Hematopoietic multipotent progenitor cell treated with erythropoietin and hydrocortisone succinate and interleukin-3 and kit ligand, for 4 days (in vitro differentiated cells): ENCODE measurements at places on chromosomes 7 and 10.

GRCh38 chr7:31408140-31408729, 67.7 kb upstream of the NEUROD6 start:
- peak; percentile 23 for DNase-seq

DNA sequence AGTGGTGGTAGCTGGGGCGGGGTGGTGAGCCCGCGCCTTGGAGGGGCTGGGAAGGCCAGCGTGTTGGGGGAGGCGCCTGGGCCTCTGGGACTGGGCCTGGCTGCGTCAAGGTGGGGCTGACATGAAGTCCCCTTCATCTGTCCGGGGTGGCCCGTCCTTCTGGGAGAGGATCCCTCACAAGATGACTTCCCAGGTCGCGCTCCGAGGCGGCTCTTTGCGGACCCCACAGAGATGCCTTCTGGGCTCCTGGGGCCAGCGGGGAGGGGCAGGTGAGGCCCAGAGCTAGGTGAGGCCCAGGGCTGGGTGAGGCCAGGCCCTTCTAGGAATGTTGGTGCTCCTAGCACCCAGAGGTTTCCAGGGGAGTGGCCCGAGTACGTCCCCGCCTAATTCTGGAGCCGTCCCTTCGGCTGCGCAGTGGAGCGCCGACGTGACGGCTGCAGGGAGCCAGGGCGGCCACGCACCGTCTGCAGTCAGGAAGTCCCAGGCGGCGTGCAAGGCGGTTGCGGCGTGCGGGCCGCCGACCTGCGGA, 58.2 kb upstream of the NUPR2 start:
- no peak for DNase-seq

DNA sequence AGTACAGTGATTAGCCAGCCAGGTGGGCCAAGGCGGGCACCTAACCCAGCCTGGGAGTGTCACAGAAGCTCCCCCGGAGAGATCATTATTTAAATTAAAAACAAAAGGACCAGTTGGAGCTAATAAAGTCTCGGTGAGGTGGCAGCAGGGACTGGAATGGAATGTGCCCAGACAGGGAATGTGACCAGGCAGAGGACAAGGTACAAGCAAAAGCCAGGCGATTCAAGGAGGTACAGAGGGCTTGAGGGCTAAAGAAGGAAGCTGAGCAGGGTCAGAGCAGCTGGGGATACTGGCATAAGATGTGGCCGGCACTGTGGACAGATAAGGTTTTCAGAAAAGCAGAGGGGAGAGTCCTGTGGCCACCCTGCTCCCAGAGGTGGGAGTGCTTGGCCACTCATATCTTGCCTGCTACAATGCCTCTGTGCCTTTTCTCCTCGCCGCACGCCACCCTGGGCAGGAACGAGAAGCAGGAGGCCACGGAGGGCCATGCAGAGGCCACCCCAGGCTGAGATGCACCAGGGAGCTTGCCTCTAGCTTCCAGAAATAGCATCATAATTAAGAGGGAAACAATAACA, 13.2 kb downstream of the TMEM273 start:
- peak; percentile 60 for DNase-seq

DNA sequence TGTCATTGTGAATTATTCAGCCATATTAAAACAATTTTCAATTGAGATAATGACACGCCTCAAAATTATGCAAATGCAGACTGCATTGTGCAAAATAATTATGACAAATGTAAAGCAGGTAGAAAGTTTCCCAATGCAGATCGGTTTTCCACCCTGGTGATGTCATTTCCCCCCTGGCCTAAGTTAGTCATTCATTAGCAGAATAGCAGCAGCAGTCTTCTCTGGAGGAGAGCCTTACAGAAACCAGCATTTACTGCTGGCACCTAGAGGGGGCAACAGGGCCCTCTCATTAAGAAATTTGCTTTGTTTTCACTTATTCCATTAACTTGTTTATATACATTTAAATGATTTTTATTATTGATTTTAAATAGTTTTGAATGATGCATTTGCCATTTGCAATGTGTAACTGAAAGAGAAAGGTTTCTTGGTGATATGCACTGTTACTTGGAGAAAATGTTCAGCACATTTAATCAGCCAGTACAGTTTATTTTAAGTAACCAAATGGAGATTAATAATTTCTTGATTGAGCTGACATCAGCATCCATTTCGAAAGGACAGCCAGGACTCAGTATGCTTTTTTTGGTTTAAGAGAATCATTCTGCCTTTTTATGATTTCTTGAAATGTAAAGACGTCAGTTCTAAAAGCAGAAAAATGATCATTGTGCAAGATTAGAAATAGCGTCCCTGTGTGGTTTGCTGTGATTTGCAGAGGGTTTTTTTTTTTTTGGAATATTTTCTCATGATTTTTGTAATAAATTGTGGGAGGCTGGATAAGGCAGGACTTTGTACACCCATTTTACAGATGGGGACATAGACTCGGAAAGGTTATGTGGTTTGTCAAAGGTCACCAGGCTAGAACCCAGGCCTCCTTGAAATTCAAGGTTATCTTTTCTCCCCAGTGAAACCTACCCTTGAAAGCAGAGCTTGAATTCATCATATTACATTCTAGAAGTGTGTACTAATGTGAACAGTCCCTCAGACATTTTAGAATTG, 3.5 kb downstream of the ARID5B start:
- peak; percentile 74 for DNase-seq

DNA sequence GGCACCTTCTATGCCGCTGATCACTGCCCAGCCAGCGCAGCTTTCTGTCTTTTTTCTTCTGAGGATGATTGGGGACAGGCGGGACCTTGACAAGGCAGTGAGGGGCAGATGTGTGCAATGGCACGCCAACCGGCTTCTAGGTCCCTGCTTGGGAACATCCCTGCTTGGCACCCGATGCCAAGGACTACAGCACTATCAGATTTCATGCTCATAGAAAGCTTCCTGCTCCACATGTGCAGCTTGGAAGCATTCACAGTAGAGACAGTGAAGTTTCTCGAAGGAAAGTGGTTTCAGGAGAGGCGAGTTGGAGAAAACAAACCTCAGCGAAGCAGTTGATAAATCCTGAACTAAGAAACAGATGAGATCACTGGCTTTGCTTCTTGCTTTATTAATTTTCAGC, 267.5 kb upstream of the HABP2 start:
- DNase-seq = no peak

GRCh38 chr7:94901981-94902380, 5.4 kb upstream of the PPP1R9A start:
- DNase-seq = no peak

GRCh38 chr10:69453795-69454194, 2.5 kb downstream of the TSPAN15 start:
- no peak for DNase-seq

- peak; percentile 91 for DNase-seq
These were observed 51.4 kb upstream of the PFKFB3 start for GRCh38 chr10:6151087-6151977.

- DNase-seq = peak; percentile 78
These were observed 11.4 kb downstream of the NPVF start for GRCh38 chr7:25216837-25217236.

DNA sequence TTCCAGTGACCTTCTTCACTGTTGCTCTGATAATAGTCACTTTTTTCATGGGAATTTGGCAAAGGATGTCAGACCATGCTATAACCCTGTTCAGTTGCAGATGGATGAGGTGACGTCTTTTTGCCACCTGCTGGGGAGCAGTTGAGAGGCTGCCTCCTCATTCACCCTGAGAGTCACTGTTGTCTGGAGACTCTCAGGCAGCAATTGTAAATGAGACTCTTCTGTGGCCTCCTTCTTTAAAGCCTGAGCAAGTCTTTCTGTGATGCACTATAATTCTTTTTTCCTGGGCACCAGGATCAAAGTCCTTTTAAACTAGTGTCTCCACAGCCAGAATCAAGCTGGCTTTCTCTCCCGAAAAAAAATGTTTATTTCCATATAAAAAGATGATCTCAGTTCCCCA, 345.1 kb downstream of the ARL4A start:
- no peak for DNase-seq

GRCh38 chr7:31683445-31684225, 3.4 kb upstream of the PPP1R17 start:
- no peak for DNase-seq

DNA sequence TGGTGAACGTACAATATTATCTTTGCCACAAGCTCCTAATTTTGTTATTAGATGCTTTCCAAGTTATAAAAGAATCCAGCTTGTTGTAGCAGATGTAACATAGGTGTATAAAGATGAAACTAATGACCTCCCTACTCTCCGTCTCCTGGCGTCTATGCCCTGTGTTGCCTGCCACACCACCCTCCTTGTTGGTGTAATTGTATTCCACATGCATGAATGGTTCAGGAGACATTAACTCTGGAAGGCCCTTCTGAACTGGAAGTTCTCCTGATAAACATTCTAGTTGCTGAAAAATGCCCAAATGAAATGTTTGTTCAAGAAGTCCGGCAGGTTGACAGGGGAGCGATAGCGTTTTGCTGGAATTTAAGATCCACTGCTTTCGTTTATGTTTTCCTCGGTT, 53.9 kb upstream of the SEPHS1 start:
- no peak for DNase-seq

- peak; percentile 62 for DNase-seq
These were observed 16.6 kb downstream of the JAZF1 start for GRCh38 chr7:28163949-28164348.

GRCh38 chr10:88442716-88443115, 140.4 kb downstream of the RNLS start:
- no peak for DNase-seq

DNA sequence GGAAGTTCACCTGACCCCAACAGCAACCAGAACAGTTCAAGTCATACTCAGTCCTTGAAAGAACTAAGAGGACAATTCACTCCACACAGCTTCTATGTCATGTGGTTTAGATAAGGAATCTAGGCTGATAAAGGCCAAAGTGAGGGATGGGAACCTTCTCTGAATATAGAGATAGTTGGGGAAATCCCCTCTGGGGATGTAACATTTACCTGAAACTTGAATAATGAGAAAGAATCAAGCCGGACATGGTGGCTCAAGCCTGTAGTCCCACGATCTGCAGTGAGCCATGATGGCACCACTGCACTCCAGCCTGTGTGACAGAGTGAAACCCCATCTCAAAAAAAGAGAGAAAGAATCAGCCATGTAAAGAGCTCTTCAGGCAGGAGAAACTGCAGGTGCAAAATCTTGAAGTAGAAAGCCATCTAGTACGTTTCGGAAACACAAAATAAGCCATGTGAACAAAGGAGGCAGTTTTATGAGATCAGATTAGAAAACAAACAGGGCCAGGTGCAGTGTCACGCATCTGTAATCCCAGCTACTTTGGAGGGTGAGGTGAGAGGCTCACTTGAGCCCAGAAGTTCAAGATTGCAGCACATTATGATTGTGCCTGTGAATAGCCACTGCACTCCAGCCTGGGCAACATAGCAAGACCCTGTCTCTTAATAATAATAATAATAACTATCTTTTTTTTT, 4.5 kb upstream of the DNMBP start:
- no peak for DNase-seq

DNA sequence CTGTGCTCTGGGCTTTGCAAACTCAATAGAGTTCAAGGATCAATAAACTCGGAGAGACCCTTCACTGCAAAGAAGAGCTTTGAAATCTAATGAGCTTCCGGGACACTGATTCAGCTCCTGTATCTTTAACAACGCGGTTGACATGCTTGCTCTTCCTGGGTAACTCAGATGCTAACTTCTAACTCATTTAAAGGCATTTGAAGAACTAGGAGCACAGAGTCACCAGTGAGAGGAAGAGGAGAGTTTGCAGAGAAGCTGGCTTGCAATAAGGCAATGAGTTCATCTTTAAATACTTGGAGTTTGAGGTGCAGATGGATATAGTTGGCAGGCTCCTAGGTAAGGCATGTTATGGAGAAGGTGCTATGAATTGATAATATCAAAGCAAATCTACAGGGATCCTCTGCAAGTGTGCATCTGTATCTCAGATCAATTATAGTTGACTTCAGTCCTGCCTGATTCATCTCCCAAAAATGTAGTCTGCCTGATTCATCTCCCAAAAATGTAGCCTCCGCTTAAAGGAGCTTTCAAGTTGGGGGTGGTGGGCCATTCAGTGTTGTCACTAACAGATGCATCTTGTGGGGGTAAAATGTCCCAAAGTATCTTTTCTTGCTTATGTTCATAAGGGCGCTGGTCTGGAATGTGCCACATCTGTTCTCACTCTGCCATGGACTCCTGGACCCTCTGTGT, 182.5 kb upstream of the PRSS58 start:
- no peak for DNase-seq

- DNase-seq = peak; percentile 64
These were observed 51.6 kb downstream of the PRLHR start for GRCh38 chr10:118543714-118544400.

DNA sequence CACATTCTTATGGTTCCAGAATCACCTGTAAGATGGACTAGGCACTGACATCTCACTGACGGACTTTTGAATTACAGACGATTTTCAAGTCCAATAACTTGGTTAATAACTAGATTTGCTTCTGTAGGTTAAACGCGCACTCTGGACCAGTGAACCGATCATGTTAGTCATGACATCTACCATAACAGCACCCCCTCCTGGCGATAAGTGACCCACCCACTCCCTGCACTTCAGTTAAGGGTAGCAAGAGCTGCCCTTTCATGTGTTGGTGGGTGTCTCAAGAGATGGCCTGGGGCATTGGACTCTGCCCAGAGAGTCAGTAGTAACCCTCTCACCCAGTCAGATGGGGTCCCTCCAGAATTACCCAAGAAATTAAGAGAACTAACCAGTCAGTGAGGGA, 12.9 kb downstream of the GRM8 start:
- no peak for DNase-seq

DNA sequence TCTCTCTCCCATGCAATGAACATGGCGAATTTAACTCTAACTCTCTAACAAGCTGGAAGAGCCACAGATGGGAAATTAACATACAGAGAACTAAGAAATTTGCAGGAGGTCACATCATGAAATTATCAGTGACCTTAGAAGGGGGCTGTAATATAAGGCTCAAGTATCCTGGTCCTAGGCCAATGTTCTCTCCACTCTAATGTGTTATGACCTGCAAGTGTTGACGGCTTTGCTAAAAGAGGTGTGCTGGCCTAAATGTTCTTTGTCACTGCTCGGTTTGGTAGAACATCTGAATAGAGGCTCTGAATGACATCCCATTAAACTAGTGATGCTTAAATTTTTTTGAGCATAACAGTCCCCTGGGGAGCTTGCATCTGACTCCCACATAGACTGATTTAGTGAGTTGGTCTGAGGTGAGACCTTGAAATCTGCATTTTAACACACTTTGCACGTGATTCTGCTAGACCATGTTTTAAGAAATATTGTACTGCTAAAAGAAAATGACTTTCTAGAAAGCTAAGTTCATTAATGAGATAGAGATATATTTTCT, 129.3 kb downstream of the GFRA1 start:
- no peak for DNase-seq

GRCh38 chr10:129048513-129048912, 418.5 kb upstream of the MGMT start:
- no peak for DNase-seq
